ENCODE measurements at places on chromosomes 3 and 15.

- H3K27me3 ChIP-seq = no peaks in the 10 kb centered on the region
- H3K27ac ChIP-seq = peak overlapping the region; percentile 15
- no peak for DNase-seq
- no peaks in the 10 kb centered on the region for H3K36me3 ChIP-seq
- H3K4me1 ChIP-seq = peaks cover 12% of the 10 kb centered on the region
Measured at GRCh38 chr3:115689928-115690327, 66.6 kb downstream of the GAP43 start.

DNA sequence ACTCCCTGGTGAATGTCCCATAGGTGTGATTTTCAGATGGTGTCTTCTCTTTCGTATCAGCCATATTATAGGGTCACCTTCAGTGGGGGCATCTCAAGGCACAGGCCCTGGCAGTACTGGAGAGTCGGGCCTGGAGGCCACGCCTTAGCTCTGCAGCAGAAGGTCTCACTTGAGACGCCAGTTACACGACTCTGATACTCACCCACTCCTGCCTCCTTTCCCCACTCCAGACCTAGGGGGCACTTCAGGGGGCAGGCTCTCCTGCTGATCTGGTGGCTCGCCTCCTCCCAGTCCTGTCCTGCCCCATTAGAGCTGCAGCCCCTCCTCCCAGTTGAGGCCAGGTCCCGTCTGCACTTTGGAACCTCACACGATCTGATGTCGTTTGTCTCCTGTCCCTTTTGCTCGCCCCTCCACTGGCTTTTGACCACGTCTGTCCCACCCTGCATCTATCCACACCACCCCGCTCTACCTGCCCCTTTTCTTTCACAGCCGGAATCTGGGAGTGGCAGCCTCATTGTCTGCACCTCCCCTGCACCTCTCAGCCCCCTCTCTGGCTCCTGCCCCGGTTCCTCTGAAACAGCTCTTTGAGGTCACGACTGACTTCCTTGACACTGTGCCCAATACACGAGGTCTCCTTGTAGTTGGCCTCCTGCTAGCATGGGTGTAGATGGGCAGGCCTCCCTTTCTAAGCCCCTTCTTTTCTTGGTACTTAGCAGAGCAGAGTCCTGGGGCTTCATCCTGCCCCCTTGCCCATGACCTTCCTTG, 181.9 kb downstream of the NSMCE3 start:
- DNase-seq = no peak
- no peaks in the 10 kb centered on the region for H3K27me3 ChIP-seq
- peaks cover 24% of the 10 kb centered on the region for H3K36me3 ChIP-seq
- peak overlapping the region; percentile 15 for H3K27ac ChIP-seq

DNA sequence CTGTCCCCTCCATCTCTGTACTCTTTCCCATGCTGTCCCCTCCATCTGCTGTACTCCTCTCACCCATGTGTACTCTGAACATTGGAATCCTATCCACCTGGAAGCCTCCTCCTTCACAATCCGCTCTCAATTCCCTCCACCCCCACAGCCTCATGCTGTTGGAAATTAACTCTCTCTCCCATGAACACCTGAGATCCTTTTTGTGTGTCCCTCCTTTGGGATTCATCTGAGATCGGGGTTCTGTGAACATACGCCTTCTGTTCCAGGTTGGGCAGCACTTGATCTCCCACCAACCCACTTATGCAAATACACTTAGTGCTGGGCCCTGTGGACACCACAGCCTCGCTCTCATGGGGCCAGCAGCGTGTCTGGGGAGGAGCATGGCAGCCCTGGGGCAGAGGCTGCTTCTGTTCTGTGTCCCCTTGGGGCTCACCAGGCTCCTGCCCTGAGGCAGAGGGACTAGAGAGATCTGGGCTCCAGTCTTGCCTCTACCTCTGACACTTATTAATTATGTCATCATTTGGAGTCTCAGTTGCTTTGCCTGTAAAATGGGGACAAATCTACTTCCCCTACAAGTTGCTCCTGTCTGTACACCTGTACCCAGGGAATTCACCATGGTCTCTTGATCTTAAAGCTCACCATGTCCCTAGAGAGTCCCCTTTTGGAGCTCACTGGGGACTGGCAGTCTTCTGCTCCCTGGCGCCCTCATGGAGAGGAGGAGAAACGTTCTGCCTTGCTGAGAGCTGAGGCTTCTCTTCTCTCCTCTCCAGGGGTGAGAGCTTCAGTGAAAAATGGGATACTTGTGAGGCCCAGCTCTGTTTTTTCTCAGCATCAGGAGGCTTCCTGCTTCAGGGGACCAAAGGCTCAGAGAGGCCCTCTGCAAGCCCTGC, 42.7 kb downstream of the ITGA11 start:
- no peak overlapping the region for H3K27ac ChIP-seq
- no peak for DNase-seq
- H3K4me1 ChIP-seq = peaks cover 12% of the 10 kb centered on the region
- peaks cover 6% of the 10 kb centered on the region for H3K27me3 ChIP-seq
- H3K4me3 ChIP-seq = no peak overlapping the region

DNA sequence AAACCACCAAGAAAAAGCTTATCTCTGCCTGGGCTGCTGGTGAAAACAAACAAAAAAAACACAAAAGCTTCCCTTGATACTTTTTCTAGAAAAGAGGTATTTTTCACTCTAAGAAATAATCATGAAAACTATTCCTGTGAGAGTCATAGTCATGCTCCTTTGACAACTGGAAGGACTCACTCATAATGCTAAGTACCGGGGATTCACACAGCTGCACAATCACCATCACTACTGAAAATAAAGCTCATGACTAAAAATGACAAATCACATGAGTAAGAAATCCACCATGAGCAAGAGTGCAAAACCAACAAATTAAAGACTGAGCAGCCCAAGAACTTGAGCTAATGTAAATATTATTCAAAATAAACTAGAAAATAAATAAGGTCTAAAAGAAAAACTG, 10.6 kb upstream of the POU1F1 start:
- no peak overlapping the region for H3K4me3 ChIP-seq
- no peak for DNase-seq
- no peak overlapping the region for H3K27ac ChIP-seq
- no peaks in the 10 kb centered on the region for H3K4me1 ChIP-seq
- H3K27me3 ChIP-seq = no peaks in the 10 kb centered on the region

DNA sequence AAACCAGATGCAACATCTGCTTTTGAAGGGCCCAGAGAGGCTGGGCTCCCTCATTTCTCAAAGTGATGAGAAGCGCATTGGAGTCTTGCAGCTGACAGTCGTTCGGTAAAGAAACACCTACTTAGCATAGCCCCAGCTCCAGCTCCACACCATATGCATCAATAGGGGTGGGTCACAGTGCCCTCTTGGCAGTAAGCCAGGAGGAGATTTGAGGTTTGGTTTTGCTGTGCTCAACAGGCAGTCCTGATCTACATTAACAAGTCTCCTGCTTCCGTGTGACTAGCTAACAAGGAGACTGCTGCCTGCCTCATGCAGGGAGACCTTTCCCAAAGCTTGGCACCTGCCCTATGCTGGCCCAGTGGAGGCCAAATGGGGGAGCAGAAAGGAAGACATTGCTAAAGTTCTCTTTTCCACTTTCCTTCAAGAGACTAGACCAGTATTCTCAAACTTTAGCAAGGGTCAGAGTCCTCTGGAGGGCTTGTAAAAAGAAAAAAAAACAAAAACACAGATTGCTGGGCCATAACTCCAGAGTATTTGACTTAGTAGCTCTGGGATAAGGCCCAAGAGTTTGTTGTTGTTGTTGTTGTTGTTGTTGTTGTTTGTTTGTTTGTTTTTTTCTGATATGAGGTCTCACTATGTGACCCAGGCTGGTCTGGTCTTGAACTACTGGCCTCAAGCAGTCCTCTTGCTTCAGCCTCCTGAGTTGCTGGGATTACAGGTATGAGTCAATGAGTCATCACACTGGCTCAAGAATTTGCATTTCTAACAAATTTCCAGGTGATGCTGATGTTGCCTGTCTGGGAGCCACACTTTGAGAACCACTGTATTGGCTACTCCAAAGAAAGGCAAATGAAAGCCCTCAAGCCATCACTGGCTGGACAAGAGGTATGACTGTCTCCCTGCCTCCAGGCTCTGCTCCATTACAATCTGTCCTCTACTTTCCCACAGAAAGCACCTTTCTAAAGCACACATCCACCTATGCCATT, 294.9 kb downstream of the RORA start:
- H3K27me3 ChIP-seq = no peaks in the 10 kb centered on the region
- H3K4me1 ChIP-seq = peaks cover 15% of the 10 kb centered on the region
- H3K27ac ChIP-seq = no peak overlapping the region
- peaks cover 4% of the 10 kb centered on the region for H3K36me3 ChIP-seq

- H3K4me1 ChIP-seq = peaks cover 11% of the 10 kb centered on the region
- H3K4me3 ChIP-seq = no peak overlapping the region
- no peak overlapping the region for H3K27ac ChIP-seq
- H3K36me3 ChIP-seq = peaks cover 12% of the 10 kb centered on the region
Measured at GRCh38 chr3:12901623-12902045, 60.3 kb upstream of the RPL32 start.

DNA sequence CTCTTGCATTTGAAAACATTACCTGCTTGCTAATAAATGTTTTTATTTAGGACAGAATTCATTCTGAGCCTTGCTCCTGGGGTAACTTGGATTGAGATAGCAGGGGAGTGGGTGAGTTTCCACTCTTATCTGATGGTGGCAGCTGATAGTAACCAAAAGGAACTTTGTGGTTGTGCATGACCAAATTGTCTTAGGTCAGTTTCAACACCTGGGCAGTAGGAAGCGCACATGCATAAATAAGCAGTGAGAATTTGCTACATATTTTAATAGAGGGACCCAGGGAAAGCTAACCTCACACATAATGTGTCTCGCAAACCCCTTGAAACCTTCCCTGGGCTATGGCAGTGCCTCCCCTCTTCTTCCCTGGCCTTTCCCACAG, 65.4 kb upstream of the XCR1 start:
- H3K27me3 ChIP-seq = peaks cover 19% of the 10 kb centered on the region
- no peak for DNase-seq
- H3K36me3 ChIP-seq = no peaks in the 10 kb centered on the region
- H3K4me3 ChIP-seq = no peak overlapping the region
- H3K4me1 ChIP-seq = no peaks in the 10 kb centered on the region

All from nephron progenitor cell (in vitro differentiated cells).